CD4-positive, alpha-beta T cell (primary cell): ENCODE measurements at places on chromosomes 12 and 14. TPM values are rescaled to one million over a fixed set of nuclear protein-coding genes. Genes with fewer than 3 reads are reported as not detected.

LRRIQ1 gene
- total RNA-seq = not detected

DNA sequence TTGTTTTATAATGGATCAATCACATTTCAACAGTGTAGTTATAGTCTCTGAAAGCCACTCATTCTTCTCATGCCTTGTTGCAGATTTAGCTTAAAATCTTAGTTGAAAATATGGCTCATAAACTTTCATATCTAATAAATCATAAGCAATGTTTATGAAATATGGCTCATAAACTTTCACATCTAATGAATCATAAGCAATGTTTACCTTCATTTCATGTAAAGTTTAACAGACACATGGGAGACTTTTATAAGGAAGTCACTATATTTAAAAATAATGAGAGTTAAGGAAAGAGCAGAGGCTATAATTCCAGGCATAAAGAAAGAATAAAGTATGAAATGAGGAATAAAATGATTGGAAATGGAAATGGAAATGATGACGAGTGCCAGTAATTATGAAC lies 1042.1 kb downstream of the FSCB start:
- H3K27me3 ChIP-seq = no peaks in the 10 kb centered on the region
- H3K4me3 ChIP-seq = no peak overlapping the region
- no peak for DNase-seq
- H3K27ac ChIP-seq = no peak overlapping the region
- H3K36me3 ChIP-seq = no peaks in the 10 kb centered on the region

GRCh38 chr12:26246483-26247164 lies 51.3 kb downstream of the SSPN start:
- no peaks in the 10 kb centered on the region for H3K36me3 ChIP-seq
- DNase-seq = no peak
- no peaks in the 10 kb centered on the region for H3K4me1 ChIP-seq
- no peak overlapping the region for H3K27ac ChIP-seq

DNA sequence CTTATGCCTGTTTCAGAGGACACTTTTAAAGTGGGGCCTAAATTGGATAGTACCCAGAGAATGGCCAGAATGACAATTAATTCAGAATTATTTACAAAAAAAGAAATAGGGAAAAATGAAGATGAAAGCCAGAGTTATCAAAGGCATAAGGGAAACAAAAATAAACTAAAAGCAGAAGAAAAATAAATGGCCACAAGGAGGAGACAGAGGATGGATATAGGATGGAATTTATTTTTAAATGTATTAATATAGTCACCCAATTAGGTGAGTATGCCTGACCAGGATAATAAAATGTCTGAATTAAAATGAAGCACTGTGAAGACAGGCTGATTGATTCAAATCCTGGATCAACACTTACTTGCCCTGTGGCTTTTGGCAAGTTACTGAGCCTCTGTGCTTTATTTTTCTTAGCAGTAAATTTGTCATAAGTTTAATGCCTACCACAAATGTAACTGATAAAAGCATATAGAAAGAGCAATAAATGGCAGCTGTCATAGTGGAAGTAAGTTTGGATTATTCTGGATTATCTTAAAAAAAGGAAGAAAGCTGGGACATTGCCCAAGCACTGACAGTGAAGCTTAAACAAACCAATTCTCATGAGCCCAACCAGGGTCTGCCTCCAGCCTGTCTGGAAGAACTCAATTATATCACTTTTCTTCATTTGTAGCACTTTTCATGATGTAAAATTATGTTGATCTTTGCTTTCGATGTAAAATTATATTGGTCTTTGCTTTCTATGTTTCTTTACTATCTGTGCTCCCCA lies 3.5 kb downstream of the CLEC9A start:
- no peak overlapping the region for H3K27ac ChIP-seq
- H3K4me3 ChIP-seq = no peak overlapping the region
- no peak for DNase-seq
- H3K27me3 ChIP-seq = no peaks in the 10 kb centered on the region
- no peaks in the 10 kb centered on the region for H3K36me3 ChIP-seq
- no peaks in the 10 kb centered on the region for H3K4me1 ChIP-seq

TAS2R20 gene
- 0.75 TPM for total RNA-seq

SLC17A8 gene
- not detected for total RNA-seq

DNA sequence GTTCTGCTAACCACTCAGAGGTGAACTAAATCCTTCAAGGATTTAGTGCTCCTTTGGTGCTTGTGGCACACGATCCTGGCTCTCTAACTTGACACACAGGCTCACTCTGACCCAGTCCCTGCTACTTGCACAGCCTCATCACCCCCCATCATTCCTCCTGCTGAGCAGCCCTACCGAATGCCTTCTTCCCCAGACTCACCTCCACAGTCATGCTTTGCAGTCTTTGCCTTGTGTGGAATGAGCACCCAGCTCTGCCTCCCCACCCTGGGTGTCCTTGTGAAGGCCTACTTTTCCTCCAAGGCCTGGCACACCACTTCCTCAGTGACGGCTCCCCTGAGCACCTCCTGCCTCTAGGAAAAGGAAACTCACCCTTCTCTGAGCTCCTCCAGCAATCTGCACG lies 7.9 kb upstream of the TINF2 start:
- no peak for DNase-seq
- peaks cover 13% of the 10 kb centered on the region for H3K4me1 ChIP-seq
- H3K4me3 ChIP-seq = no peak overlapping the region
- H3K36me3 ChIP-seq = peaks cover 27% of the 10 kb centered on the region
- no peaks in the 10 kb centered on the region for H3K27me3 ChIP-seq

HCAR1 gene
- not detected for total RNA-seq

NOP9 gene
- total RNA-seq = 25.9 TPM

NOVA1 gene
- total RNA-seq = not detected

DNA sequence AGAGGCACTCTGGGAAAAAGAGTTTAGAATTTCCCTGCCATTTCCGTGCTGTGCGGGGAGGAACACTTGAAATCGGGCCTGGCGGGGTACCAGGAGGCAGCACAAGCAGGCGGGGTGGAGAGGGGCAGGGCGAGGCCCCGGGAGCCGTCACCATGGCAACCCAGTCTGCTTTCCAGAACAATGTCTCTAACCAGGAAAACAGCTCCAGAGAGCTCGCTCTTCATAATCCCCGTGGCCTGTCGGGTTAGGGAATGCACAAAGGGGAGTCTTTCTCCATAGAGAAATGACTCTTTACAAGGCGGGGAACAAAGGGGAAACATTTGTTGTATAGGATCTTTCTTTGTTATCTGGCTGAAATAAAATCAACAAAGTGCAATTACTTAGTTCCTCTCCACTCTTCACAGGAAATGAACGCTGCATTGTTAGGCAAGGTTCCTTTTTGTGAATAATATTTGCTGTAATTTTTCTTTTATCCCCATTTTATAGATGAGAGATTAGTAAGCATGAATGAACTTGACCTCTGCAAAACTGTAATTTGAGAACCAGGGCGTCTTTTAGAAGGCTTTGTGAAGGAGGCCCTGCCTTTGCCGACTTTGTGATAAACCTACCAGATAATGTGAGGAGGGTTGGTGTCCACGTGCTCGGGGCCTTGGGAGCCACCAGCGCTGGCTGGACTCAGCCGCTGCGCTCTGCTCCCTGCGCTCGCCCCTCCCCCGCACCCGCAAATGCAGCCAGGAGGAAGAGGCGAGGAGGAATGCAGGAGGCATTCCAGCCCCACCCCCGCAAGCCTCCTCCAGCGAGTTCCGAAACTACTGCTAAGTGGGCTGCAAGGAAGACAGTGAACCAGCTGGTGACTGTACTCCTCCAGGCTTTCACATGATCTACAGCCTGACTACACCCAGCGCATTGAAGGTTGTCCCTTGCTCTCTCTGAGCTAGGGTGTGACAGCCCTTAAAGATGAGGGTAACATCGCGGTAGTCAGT lies 105.2 kb upstream of the ATF7IP start:
- H3K4me1 ChIP-seq = peaks cover 37% of the 10 kb centered on the region
- DNase-seq = no peak
- no peak overlapping the region for H3K27ac ChIP-seq
- no peak overlapping the region for H3K4me3 ChIP-seq
- no peaks in the 10 kb centered on the region for H3K27me3 ChIP-seq
